ENCODE measurements at places on chromosomes 3 and 15. TPM values are rescaled to one million over a fixed set of nuclear protein-coding genes. Genes with fewer than 3 reads are reported as not detected.

DNA sequence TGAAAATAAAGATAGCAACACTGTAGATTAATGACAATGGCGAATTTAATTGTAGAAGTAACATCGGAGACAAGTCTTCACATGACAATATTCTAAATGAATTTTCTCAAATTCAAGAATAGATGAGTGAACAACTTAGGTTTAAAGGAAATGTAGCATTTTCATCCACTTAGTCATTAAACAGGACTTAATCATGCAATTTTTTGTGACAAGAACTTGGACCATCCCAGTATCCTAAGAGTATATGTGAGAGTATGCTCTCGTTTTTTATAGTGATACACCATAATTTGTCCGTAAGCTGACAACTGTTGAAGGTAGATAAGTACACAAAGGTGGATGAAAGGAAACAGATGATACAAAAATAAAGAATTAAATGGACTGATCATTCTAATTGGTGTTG lies 81.5 kb downstream of the DLG1 start:
- DNase-seq: no peak

The SMAD6 gene
- total RNA-seq: 21.2 TPM

GRCh38 chr3:184261854-184262763 lies 756 bp upstream of the CAMK2N2 start:
- DNase-seq: no peak

The CHCHD4 gene
- total RNA-seq: 21.8 TPM

The ZNF660 gene
- total RNA-seq: 1.5 TPM

GRCh38 chr3:124763206-124763605 lies 33.0 kb downstream of the UMPS start:
- DNase-seq: no peak

DNA sequence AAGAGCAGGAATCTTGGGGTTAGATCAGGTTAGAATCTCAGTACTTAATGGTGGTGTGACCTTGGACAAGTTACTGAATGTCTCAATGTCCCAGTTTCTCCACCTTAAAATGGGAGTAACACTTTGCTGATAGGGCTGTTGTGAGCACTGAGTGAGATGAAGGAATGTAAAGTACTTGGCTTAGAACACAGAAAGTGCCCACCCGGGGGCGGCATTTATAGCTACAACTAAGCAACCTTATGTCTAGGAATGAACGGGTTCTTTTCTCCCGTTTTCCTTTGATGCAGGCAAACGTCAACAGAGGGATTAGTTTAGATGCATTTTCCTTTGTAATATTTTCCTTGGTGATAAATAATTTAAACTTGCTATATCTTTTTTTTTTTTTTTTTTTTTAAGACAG lies 176.6 kb downstream of the USP13 start:
- no peak for DNase-seq
